ENCODE measurements at places on chromosomes 16 and 17. TPM values are rescaled to one million over a fixed set of nuclear protein-coding genes. Genes with fewer than 3 reads are reported as not detected.

GRCh38 chr17:887551-888209 lies 91.9 kb downstream of the NXN start:
- H3K27ac ChIP-seq, result no peak overlapping the region
- H3K36me3 ChIP-seq, result no peaks in the 10 kb centered on the region
- no peaks in the 10 kb centered on the region for H3K27me3 ChIP-seq

GRCh38 chr16:18931756-18932155 lies 5.5 kb upstream of the SMG1 start:
- no peak overlapping the region for H3K4me3 ChIP-seq
- peak; percentile 2 for DNase-seq
- H3K27ac ChIP-seq, result peak overlapping the region; percentile 56
- peaks cover 2% of the 10 kb centered on the region for H3K27me3 ChIP-seq
- peaks cover 18% of the 10 kb centered on the region for H3K4me1 ChIP-seq

- DNase-seq, result peak; percentile 68
- no peaks in the 10 kb centered on the region for H3K4me1 ChIP-seq
- no peak overlapping the region for H3K27ac ChIP-seq
These were observed 35.7 kb upstream of the DHRS7B start for GRCh38 chr17:21090902-21091618.

DNA sequence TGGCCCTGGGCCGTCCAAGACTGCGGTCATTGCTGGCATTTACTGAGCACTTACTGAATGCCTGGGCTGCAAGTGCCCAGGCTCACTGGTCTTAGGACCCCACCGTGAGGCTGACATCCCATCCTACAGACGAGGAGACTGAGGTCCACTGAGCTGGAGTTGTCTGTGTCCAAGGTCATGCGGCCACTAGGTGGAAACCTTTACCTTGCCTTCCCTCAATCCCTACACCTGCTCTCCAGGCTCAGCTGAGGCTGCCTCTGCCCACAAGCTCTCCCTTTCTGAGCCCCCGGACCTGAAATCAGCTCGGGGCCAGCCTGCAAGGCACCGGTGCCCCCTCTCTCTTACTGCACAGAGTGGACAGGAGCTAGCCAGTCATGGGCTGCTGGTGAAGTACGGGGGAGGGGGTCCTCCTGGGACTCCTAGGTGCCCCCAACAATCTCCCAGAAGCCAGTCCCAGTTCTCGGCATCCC lies 1.5 kb downstream of the CASKIN1 start:
- peaks cover 55% of the 10 kb centered on the region for H3K27me3 ChIP-seq
- H3K4me1 ChIP-seq, result no peaks in the 10 kb centered on the region
- no peaks in the 10 kb centered on the region for H3K36me3 ChIP-seq
- peak; percentile 98 for DNase-seq
- no peak overlapping the region for H3K27ac ChIP-seq
- H3K4me3 ChIP-seq, result no peak overlapping the region

GRCh38 chr17:65173284-65173793 lies 36.2 kb downstream of the RGS9 start:
- peaks cover 15% of the 10 kb centered on the region for H3K27me3 ChIP-seq
- H3K27ac ChIP-seq, result no peak overlapping the region
- no peaks in the 10 kb centered on the region for H3K36me3 ChIP-seq

DNA sequence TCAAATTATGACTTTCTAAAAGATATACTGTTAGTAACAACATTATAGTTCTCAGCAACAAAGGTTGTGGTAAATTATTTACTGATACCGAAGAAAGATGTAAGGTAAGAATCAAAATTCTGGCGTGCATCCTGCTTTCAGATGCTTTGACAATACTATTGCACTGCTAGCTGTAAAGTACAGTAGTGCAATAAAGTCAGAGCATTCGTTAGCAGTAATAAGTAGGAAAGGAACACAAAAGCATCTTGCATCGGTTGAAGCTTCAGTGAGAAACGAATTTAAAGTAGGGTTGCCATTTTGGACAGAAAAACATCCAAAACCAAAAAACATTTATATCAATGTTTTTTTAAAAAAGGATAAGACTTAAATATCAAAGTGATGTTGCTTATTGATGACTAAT lies 4.0 kb downstream of the SKA2 start:
- no peak for DNase-seq
- no peaks in the 10 kb centered on the region for H3K36me3 ChIP-seq
- H3K27ac ChIP-seq, result peak overlapping the region; percentile 89
- H3K27me3 ChIP-seq, result no peaks in the 10 kb centered on the region
- peaks cover 31% of the 10 kb centered on the region for H3K4me1 ChIP-seq
- H3K4me3 ChIP-seq, result no peak overlapping the region

Gene KCNH6
- not detected for total RNA-seq

Gene EVI2A
- total RNA-seq, result 191 TPM

Gene KRT37
- total RNA-seq, result not detected

Gene KRT39
- 0.36 TPM for total RNA-seq
